Sigmoid colon (tissue), 7 donors: ENCODE measurements at places on chromosomes 2 and 18. TPM values are rescaled to one million over a fixed set of nuclear protein-coding genes. Genes with fewer than 3 reads are reported as not detected.

The PLCD4 gene
- total RNA-seq = 10.9 TPM

DNA sequence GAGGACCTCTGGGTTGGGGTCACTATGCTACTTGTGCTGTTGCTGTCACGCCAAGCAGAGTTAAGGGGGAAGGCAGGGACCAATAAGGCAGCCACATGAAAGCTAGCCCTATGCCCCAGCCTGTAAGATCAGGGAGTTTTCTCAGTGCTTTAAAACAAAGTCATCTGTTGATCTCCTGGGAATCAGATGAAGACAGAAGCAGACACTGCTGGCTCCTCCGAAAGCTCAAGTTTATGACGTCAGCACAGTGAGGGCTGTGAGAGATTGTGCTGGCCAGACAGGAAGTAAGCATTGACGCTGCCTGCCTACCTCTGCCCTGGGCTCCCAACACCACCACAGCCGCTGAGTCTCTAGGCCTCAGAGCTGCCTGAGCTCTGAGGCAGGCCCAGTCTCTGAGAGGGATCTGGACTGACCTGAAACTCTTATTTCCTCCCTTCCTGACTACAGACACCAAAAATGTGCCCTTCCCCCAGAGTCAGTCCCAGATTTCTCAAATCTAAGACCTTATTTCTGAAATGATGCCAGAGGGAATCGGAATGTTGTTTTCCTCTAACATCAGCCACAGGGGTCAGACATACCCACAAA is 118.1 kb upstream of the EPAS1 start:
- H3K27me3 ChIP-seq = no peaks in the 10 kb centered on the region
- H3K4me1 ChIP-seq = peaks cover 12% of the 10 kb centered on the region
- peak; percentile 90 for DNase-seq
- H3K36me3 ChIP-seq = no peaks in the 10 kb centered on the region
- peak overlapping the region; percentile 43 for H3K27ac ChIP-seq

The REG3G gene
- not detected for total RNA-seq

DNA sequence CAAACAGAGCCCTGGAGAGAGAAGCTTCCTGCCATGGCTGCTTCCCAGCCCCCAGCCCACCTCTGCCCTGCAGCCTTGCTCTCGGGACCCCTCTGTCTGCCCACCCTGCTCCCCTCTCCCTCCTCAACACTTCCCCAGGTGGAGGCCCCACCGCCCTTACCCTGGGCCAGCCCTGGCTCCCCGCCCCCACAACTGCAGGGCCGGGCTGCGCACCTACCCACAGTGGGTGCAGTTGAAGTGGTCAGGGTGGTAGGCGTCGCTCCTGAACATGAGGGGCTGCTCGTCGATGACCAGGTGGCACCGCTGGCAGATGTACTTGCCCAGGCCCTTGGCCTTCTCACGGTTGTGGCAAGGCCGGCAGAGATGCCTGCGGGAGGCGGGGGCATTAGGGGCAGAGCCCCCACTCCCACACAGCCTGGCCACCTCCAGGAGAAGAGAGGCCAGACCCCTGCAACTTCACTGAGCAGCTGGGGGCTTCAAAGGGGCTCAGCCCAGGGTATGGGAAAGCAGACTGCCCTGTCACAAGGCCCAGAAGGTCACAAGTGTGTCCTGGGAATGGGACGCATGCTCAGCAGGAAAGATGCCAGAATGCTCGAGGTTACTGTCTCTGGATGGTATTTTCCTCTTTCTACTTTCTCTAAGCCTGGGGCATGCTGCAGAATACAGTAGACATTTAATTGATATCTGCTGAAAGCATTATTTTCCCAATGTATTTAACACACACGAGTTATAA is 3.1 kb upstream of the GPR17 start:
- DNase-seq = no peak
- no peaks in the 10 kb centered on the region for H3K27me3 ChIP-seq
- no peak overlapping the region for H3K4me3 ChIP-seq
- peaks cover 91% of the 10 kb centered on the region for H3K4me1 ChIP-seq
- H3K27ac ChIP-seq = peak overlapping the region; percentile 96

DNA sequence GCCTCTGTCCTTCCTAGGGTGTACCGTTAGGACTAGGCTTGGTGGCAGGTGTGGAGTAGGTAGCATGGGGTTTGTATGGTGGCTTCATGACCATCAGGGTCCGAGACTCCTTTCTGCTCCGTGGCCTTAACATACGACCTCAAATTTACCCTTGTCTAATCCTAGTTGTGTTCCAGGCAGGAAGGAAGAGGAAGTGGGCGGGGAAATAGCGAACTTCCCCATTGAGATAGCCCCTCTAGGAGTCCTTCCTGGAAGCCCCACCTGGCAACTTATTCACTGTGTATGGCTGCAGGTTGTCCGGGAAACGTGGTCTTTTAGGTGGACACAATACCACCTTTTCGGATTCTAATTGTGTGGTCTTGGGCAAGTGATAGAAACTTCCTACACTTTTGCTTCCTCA is 9.3 kb downstream of the CD8A start:
- no peak for DNase-seq
- H3K27ac ChIP-seq = no peak overlapping the region
- no peaks in the 10 kb centered on the region for H3K27me3 ChIP-seq

The TMEM18 gene
- total RNA-seq = 26.8 TPM

The CPS1 gene
- total RNA-seq = 2.2 TPM

DNA sequence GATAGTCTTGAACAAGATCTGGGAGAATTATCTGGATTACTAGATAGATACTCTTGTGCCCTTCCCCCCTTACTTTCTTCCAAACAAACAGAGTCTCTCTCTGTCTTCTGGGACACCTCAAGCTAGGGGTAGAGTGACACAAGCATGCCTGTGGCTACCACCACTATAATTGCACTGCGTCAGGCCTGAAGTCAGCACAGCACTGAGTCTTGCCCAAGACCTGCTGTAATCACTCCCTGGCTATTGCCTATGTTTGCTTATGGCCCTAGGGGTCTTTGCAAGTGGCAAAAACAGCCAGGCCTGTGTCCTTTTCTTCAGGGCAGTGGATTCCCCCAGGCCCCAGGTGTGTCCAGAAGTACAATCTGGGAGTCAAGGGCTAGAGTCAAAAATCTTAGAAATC is 106.6 kb downstream of the SLC5A7 start:
- no peak overlapping the region for H3K4me3 ChIP-seq
- no peak for DNase-seq
- no peaks in the 10 kb centered on the region for H3K4me1 ChIP-seq
- H3K27ac ChIP-seq = no peak overlapping the region
- no peaks in the 10 kb centered on the region for H3K27me3 ChIP-seq

The STPG4 gene
- total RNA-seq = 0.66 TPM

GRCh38 chr2:103459283-103459682 is 697.5 kb downstream of the TMEM182 start:
- H3K4me1 ChIP-seq = no peaks in the 10 kb centered on the region
- no peak overlapping the region for H3K27ac ChIP-seq
- H3K36me3 ChIP-seq = no peaks in the 10 kb centered on the region
- no peaks in the 10 kb centered on the region for H3K27me3 ChIP-seq
- H3K4me3 ChIP-seq = no peak overlapping the region
- no peak for DNase-seq

GRCh38 chr2:68861330-68861729 is 9.9 kb downstream of the BMP10 start:
- H3K27me3 ChIP-seq = no peaks in the 10 kb centered on the region
- H3K4me1 ChIP-seq = no peaks in the 10 kb centered on the region
- H3K4me3 ChIP-seq = no peak overlapping the region
- DNase-seq = no peak

GRCh38 chr2:219470429-219470828 is 28.3 kb upstream of the GMPPA start:
- no peak for DNase-seq
- H3K36me3 ChIP-seq = peaks cover 27% of the 10 kb centered on the region
- H3K27me3 ChIP-seq = no peaks in the 10 kb centered on the region
- no peak overlapping the region for H3K4me3 ChIP-seq
- H3K27ac ChIP-seq = peak overlapping the region; percentile 99
- H3K4me1 ChIP-seq = peaks cover 43% of the 10 kb centered on the region
